ENCODE measurements at places on chromosomes 13 and 19.

- DNase-seq = no peak
These were observed 1.1 kb downstream of the TNNI3 start for GRCh38 chr19:55156202-55157063.

GRCh38 chr13:97535614-97536013, 101.6 kb downstream of the RAP2A start:
- no peak for DNase-seq

- DNase-seq = no peak
These were observed 2700.2 kb downstream of the PCDH9 start for GRCh38 chr13:64529874-64530485.

GRCh38 chr19:48329167-48329891, 4.0 kb downstream of the EMP3 start:
- DNase-seq = no peak

- no peak for DNase-seq
These were observed 334.0 kb downstream of the DIAPH3 start for GRCh38 chr13:59829690-59830089.

- no peak for DNase-seq
These were observed 33.6 kb downstream of the SLC7A1 start for GRCh38 chr13:29561918-29562317.

GRCh38 chr13:46403851-46404732, 17.0 kb upstream of the RUBCNL start:
- DNase-seq = no peak

GRCh38 chr19:44820648-44821609, 12.0 kb downstream of the BCAM start:
- DNase-seq = no peak

- no peak for DNase-seq
These were observed 3.5 kb upstream of the SIGLEC8 start for GRCh38 chr19:51461723-51462161.

DNA sequence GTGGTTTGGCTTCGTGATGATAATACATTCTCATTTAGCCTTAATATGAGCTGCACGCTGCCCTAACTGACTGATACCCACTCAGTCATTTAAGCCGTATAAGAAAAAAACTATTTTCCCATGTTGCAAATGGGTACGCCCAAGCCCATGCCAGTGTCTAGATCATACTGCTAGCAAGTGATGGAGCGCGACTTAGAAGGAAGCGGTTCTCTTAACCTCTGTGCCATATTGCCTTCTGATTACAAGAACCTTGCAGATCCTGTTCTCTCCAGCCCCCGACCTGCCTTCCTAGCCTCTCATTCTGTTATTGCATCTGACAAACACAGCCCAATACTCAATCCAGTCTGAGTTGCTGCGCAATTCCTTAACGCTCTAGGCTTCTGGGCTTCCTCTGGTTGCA, 603 bp downstream of the GPALPP1 start:
- DNase-seq = no peak

- DNase-seq = no peak
These were observed 30.8 kb upstream of the PEPD start for GRCh38 chr19:33552191-33552927.

DNA sequence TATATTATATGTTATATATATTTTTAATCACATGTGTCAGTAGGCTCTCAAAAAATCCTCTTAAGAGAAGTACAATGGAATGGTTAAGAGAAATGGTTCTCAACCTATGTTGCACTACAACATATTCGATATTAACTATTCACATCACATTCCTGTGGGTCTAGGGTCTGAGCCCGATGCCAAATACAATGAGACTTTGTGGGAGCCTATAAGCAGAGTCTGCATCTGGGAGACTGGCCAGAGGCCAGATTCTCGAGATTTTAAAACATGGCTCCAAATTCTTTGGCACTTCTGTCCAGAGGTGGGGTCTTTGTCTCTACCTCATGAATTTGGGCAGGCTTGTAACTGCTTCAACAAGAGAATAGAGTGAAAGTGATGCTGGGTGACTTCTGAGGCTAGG, 79.4 kb upstream of the NBEA start:
- DNase-seq = no peak

GRCh38 chr19:4357095-4357797, 13.9 kb downstream of the MPND start:
- no peak for DNase-seq

GRCh38 chr13:38566023-38566422, 120.9 kb upstream of the FREM2 start:
- DNase-seq = no peak

DNA sequence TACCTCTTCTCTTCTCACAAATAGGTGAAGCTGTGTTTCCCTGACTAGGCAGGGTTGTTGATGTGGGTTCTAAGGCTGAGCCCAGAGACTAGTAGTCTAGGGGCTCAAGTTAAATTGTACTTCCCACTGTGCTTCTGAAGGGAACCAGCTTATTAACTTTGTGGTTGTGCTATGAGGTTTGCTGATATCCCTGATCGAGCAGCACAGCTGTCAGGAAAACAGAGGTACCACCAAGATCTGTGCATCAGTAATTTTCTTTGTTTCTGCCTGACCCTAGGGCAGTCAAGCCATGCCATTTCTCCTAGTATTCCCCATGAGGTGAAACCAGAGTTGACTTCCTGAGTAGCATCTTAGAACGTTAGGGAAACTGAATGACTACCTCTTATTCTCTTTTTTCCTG, 853.8 kb upstream of the MIR17HG start:
- DNase-seq = peak; percentile 20

GRCh38 chr13:110511509-110512181, 49.9 kb downstream of the RAB20 start:
- DNase-seq = no peak

DNA sequence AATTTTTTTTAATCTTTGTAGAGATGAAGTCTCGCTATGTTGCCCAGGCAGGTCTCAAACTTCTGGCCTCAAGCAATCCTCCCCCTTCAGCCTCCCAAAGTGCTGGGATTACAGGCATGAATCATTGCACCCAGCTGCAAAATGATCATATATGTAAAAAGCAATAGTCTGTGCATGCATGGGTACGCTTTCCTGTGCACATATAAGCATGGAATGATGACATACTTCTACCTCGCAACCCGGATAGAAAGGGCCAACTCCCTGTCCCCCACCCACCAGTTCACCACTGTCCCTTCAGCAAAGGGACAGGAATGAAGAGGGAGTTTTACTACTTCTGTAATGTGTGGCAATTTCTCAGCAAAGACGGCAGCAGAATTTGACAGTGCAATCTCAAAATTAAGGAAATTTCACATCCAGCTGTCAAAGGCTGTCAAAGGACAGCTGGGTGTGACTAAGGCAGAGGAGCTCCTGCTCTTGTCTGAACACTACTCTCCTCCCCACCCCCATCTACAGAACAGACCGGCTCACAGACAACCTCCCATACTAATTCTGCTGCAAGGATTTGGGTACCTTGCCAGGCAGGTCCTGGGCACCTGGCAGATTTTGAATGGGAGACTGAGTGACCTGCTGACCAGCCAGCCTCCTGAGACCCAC, 95.6 kb downstream of the TSHZ3 start:
- no peak for DNase-seq

DNA sequence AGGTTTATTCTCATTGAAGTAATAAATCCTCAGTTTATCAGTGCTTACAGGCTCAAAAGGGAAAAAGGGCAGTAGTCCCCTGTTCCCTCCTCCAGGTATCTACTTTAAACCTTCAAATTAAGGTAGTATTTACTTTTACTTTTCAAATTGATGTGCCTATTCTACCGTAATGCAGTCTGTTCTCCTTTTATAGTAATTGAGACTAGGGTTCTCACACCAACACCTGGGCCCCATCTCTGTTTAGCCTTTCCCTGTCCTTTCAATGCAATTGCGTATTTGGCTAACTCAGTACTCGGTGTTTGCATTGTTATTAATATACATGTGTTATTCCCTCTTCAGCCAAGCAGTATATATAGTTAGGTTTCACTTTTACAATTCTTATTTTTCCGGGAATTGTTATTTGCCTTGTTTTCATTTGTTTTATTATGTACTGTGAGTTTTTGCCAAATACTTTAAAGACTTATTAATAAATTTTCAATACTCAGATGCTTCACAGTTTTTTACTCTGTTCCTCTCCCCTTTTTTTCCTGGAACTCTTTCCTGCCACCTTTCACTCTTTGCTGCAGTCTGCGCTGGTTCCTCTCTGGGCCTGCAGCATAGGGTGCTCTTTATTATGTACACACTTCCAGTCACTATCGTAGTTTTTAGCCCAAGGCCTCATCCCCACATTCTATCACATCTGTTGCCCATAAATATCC, 30.3 kb downstream of the USPL1 start:
- DNase-seq = no peak

GRCh38 chr19:14081797-14082674, 3.5 kb downstream of the C19orf67 start:
- no peak for DNase-seq

DNA sequence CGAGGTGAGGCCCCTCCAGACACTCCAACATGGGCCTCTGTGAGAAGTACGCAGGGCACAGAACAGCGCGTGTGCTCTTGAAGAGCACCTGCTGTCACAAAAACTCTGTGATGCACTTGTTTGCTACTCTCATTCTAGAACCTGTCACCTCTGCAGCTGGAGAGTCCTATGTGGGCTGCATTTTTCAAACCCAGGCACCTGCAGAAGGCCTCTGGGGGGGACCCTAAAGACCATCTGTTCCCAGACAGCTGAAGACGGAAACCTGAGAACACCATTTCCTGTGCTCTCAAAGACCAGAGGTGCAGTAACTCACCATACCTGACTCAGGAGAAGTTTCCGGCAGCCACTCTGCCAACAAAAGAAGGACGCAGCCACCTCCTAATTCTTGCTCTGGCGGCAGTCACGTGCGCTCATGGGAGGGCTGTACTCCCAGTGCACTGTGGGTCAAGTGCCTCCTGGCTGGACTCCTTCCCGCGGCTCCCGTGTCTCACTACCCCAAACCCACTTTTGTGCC, 28.1 kb downstream of the RANBP3 start:
- no peak for DNase-seq

DNA sequence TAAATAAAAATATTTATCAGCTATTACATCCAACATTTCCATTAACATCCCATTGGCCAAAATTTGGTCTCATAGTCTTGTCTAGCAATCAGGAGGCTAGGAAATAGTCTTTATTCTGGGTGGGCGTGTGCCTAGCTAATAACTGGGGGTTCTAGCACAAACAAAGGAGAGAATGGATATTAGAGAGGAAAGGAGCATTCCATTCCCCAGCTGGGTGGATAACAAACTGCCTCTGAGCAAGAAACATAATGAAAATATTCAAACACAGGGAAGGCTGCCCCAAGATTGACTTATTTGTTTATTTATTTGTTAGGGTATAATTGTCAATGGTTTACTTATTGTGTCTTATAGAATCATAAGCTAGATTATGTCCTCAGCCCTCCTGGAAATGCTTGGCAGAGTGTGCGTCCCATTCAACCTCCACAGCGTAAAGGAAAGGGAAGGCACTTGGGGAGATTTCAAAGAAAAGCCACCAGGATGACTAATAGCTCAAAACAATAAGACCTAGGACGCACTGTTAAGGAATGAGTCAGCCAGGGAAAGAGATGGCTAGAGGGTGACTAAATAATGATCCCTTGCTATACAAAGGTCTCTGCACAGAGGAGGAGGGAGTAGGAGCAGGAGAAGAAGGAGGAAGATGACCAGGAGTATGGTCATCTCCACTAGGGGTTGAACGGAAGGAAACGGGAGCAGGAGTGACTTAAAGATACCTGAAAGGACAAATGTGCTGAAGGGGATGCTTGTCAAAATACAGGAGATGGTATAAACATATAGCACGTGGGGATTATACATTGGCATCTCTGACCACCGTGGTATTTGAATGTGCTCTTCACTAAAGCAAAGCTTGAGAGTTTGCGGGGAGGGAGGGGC, 23.5 kb upstream of the USP12 start:
- DNase-seq = peak; percentile 95

DNA sequence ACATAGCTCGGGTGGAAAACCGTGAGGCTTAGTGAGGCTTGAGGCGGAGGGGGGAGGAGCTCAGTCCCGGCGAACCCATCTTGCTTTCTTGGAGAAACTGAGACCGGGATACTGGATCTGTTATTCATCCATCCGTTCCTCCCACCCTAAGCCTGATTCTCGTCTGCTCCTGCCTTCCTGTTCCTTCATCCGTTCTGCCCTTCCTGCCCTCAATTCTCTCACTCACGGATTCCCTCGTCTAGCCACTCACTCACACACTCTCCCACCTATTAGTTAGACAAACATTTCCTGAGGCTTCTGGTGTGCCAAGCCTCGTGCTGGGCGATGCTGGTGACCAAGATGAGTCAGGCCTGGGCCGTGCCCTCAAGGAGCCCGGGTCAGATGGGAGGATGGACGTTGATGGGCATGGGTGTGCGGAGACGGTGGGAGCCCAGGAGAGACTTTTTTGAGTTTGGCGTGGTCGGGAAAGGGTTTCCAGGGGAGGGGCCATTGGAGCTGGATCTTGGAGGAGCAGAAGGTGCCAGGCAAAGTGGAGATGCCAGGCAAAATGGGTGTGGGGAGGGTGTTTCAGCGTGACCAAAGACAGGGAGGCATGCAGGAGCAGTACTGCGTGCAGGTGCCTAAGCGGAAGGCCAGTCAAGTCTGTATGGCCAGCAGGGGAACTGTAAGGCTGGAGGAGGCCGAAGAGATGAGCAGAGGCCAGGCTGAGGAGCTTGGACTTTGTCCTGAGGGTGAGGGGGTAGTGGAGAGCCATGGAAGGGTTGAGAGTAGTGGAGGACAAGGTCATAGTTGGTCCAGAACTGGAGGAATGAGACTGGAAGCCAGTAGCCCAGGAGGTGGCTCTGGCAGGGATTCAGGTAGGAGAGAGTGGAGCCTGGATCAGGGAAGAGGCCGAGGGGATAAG, 7.4 kb upstream of the CNFN start:
- no peak for DNase-seq

- DNase-seq = no peak
These were observed 32.3 kb downstream of the ATP7B start for GRCh38 chr13:51978796-51979556.

DNA sequence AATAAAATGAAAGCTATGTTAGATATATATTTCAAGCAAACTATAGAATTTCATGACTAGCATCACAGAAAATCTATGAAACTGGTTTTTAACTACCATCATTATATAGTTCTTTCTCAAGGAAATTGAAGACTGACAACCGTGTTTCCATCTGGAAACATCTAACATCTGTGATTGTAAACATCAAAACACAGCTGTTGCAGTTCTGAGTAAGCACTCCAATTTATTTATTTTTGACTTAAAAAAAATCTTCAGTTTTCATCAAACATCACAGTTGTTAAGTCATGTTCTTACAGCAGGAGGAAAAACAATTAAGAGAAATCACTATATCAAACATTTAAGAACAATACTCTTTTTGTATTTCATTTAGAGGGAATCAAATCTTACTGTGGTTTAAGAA, 1653.0 kb upstream of the MIR17HG start:
- no peak for DNase-seq

DNA sequence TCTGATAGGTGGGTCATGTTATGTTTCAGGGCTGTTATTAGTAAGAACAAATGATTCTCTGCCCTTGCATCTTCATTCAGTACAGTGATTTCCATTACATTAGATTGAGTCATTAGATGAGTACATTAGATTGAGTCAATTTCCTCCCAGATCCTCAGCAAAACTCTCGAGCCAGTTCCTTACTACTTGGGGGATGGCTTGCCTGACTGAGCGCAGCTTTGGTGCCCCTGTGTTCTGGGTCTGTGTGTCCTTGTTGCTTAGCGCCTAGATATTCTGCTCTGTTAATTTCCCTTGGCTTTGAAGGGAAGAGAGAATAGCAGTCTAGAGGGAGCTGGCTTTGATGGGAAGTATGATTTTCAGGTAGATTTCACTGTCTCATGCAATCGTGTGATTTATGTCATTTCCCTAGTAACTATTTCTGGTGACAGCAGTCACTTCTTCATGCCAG, 19.1 kb upstream of the SCEL start:
- DNase-seq = peak; percentile 80

All from epithelial cell of proximal tubule (primary cell).